Hepatic stellate cell (primary cell): ENCODE measurements at places on chromosomes 6 and 20.

DNA sequence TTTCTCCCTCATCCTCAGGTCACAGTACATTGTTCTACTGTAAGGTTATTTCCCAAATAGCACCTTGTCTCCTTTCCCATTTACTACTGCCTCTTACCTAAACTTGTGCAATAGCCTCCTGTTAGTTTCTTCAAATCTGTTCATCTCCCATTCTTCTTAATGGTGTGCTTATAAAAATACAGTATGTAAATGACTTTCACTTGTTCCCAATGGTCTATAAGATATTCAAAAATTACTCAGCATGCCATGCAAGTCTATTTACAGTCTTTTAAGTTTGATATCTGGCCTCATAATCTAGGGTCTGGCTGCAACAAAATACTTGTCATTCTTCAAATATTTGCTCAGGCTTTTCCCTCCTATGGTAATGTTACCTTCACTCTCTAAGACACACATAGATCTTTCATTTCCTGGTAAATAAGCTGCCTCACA lies 31.5 kb upstream of the RHAG start:
- DNase-seq, result no peak

GRCh38 chr6:126824226-126824625 lies 294.2 kb upstream of the RSPO3 start:
- DNase-seq, result no peak

- DNase-seq, result no peak
These were observed 32.5 kb downstream of the UQCC2 start for GRCh38 chr6:33678932-33679490.

DNA sequence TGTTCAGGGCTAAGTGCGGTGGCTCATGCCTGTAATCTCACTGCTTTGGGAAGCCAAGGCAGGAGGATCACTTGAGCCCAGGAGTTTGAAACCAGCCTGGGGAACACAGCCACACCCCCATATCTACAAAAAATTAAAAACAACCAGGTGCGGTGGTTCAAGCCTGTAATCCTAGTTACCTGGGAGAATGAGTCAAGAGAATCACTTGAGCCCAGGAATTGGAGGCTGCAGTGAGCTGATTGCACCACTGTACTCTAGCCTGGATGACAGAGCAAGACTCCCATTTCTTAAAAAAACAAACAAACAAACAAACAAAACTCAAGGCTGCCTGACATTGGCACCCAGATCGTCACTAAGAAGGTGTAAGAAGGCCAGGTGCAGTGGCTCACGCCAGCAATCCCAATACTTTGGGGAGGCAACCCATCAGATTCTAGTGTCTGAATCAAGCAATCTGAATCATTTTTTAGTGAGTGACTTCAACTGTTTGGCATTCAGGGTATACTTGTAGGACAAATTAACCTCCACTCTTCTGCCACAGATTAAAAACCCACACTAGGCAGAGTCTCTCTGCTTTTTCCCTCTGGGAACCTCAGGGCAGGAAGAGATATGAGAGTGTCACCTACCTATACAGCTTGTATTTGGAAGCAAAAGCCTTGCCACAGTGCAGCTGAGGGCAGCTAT lies 6.1 kb downstream of the PLAGL2 start:
- DNase-seq, result peak; percentile 58

DNA sequence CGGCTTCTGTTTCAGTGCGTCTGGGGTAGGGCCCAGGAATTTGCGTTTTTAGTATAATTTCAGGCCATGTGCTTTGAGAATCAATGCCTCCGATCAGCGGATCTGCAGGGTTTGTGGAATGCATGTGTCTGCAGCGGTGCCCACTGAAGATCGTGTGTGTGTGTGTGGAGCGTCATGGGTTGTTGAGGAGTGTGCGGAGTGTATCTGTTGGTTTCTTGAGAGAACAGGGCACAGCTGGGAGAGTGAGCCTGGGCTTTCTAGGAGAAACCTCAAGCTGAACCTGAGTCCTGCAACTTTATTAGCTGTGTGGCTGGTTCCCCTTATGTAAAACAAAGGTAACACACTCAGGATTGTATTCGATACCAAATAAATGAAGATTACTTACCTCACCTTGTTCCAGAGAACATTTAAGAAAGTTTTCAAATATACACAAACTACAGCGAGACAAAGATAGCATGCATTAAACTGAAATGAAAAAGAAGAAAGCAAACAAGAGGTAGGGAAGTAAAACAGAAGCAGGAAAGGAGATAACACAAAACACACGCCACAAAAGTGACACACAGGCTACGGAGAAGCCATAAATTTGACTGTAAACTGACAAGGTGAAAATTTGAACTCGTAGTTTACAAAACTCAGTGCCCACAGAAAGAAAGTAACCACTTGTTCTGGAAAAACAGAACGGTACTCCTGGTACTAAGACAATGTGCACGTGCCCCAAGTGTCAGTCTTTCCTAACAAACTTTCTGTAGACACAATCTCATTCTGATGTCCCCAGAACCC lies 28.8 kb downstream of the PDE10A start:
- no peak for DNase-seq

DNA sequence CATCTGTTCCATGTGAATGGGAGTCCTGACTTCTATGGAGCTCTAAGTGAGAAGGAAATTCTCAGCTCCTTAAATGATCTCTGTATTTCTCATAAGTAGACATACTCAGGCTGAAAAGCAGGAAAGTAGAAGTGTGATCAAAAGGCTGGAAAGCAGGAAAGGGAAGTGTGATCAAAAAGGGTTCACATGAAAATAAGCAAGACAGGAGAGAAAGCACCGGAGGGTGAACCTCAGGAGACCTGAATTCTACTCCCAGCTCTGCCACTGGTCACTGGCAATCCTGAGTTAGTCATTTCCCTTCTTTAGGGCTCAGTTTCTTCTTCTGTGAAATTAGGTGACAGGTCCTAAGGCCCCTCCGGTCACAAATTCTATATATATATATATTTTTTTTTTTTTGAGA lies 55.5 kb upstream of the TRERF1 start:
- no peak for DNase-seq

- no peak for DNase-seq
These were observed 12.0 kb downstream of the RNF8 start for GRCh38 chr6:37365791-37366190.

DNA sequence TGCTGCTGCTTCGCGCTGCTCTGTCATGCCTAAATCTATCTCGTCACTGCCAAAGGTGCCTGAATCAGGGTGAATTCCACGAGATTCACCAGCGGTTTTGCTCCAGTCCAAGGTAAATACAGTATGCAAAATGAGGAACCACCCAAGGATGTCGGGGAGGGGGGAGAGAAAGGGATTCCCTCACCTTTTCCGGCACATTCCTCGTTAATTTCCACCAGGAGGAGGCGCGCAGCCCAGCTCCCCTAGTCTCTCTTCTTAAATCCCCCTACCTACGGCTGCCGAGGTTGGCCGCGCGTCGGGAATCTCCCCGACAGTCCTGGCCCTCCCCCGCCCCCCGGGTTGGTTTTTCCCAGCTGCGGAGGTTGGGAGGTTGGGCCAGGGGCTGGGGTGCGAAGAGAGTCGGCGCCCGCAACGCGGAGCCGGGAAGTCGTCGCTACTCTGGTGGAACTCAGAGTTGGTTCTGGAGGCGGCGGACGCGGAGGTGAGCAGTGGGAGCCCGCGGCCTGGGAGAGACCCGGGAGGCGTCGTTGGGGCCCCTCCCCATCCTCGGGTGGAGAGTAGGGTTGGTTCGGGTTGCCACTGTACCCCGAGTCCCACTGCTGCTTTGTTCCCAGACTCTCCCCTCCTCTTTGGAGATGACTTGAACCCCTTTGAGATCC lies at the start of gene TPBG:
Gene TPBG, plus strand, starts transcription at position 390 of the 659 bp plus-strand sequence. CDS start 1,145 bp downstream, outside the sequence.
- DNase-seq, result peak; percentile 79

DNA sequence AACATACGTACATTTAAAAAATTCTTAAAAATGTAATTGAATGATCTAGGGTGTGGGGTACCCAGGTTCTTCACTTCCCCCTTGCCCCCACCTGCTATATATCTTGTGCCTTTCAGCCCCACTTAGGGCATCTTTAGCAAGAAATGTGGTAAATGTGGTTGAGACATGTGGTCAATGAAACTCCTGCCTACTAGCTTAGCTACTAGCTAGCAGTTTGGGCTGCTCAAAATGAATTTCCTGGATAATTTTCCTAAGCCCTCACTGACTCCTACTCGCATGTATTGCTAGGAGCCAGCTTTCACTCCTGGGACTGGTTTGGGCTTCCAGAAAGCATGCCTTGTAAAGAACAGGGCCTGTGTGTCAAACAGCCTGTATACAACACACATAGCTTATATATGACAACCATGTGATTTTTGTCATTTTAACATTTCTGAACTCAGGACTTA lies 257.3 kb downstream of the ATXN1 start:
- no peak for DNase-seq

GRCh38 chr6:110285306-110286060 lies 72.7 kb downstream of the METTL24 start:
- no peak for DNase-seq

GRCh38 chr6:25788305-25788922 lies 33.9 kb downstream of the SLC17A4 start:
- peak; percentile 22 for DNase-seq

DNA sequence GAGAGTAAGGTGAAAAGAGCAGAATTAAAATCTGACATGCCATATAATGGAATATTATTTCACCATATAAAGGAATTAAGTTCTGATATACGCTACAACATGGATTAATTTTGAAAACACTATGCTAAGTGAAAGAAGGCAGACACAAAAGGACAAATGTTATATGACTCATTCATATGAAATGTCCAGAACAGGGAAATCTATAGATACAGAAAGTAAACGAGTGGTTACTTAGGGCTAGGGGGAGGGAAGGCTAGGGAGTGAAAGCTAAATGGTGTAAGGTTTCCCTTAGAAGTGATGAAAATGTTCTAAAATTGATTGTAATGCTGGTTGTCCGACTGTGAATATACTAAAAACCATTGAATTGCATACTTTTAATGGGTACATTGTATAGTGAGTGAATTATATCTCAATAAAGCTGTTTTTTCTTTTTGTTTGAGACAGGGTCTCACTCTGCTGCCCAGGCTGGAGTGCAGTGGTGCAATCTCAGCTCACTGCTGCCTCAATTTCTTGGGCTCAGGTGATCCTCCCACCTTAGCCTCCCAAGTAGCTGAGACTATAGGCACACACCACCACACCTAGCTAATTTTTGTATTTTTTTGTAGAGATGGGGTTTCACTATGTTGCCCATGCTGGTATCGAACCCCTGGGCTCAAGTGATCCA lies 8.2 kb downstream of the PRPH2 start:
- peak; percentile 38 for DNase-seq

DNA sequence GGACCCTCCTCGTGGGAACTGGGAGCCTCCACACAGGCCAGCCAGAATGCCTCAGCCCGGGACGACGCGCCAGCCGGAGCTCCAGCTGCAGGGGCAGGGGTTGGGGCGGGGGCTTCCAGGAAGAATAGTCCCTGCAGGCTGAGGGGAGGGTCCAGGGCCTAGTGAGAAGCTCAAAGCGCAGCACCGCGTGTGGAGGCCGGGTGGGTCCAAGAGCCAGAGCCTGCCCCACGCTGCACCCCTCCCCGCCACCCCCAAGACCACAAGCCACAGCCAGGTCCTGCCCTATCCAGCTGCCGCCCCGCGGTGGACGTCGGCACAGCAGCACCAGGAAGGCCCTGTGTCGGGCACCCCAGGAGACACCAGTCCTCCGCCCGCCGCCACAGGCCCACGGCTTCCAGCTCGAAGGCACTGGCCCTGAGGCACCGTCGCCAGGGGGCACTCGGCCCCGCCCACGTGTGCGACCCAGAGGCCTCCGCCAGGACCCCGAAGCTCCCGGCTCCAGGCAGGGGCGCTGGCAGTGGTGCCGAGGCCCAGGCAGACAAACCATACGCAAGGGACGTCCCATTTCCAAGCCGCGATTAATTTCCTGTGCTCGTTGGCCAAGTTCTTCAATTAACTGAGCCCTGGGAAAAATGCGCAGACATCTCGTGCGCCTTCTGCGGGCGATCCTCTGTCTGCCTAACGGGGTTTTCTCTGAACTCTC lies 19.5 kb downstream of the KCNQ2 start:
- peak; percentile 48 for DNase-seq

GRCh38 chr6:40924839-40925238 lies 114.2 kb downstream of the UNC5CL start:
- no peak for DNase-seq

GRCh38 chr6:41347378-41348050 lies 12.1 kb downstream of the NCR2 start:
- DNase-seq, result no peak

DNA sequence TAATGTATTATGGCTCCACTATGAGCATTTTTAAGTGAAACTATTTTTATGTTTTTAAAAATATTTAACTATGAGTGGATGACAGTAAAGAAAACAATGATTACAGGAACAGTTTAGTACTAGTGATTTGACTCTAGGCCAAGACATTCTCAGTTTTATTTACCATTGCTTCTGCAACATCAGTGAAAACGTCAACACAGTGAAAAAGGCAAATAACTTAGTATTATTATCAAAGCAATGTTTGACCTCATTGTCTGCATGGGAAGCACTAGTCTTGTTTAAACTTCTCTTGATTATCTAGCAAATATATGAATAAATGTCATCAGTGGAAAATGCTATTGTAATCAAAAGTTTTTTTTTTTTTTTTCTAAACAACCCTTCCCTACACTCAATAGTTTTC lies 165.0 kb downstream of the HTR1B start:
- no peak for DNase-seq

DNA sequence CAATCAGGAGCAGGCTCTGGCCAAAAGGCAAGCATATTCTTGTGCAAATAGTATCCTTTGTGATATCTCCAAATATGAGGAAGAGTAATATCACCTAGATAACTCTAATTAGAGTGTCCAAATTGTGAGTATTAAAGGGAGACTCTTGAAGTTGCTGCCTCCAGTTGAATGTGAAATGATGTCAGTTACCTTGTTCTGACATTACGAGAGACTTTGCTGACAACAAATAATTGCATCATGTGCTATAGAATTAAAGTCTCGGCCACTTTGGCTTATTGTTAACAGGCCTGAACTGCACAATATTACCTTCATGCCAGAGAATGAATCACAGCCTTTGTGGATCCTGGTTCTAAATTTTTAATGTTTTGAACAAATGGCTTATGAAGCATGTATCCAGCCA lies 106.5 kb downstream of the AIG1 start:
- DNase-seq, result no peak

DNA sequence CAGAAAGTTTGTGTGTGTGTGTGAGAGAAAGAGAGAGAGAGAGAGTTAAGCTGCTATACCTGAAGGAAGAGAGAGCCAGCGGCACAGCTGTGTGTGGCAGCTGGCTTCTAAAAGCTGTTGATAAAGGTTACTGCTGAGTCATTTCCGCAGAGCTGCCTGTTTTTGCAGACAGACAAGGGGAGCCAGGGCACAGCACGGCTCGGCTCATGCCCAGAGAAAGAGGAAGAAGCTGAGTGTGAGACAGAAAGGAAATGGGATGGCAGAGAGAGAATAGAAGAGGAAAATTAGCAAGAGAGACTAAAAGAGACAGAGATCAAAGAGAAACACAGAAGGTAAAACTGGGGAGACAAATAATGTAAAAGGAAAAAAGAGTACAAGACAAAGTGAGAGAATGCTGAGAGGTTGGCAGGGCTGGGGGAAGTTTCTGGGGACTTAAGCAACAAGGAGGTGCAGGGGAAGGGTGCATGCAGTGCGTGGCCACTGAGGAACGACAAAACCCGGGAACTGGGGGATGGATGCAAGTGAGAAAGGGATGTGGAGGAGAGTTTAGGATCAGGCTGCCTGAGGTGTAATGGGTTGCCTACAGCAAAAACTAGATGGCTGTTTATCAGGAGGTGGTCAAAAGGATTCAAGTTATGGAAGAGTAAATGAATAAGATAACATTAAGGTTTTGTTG lies 22.7 kb downstream of the HLA-A start:
- peak; percentile 54 for DNase-seq

- no peak for DNase-seq
These were observed 19.8 kb downstream of the PXDC1 start for GRCh38 chr6:3731700-3732099.
